ENCODE measurements at places on chromosomes 11 and 22.

GRCh38 chr11:86514453-86514852, 139.8 kb downstream of the CCDC81 start:
- no peak for DNase-seq

- no peak for DNase-seq
These were observed 220.6 kb upstream of the ISX start for GRCh38 chr22:34845391-34845790.

DNA sequence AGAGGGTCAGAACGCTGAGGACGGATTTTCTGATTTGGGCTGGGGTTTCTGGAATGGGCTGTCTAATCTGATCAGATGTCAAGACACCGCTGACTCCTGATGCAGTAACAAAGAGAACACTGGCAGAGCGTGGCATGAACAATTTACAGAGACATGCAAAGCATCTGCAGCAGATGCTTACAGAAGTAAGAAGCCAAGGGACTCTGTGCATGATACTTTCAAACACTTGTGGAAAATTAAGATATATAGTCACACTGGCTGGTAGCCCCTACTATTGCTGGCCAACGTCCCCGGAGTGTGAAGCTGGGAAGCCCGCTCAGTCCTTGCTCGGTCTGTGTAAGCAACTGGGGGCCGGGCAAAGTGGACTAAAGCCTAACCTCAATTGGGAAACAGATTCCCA, 903.7 kb downstream of the BRD1 start:
- peak; percentile 24 for DNase-seq

- DNase-seq: no peak
These were observed 51.8 kb downstream of the SLC22A12 start for GRCh38 chr11:64642871-64643255.

- no peak for DNase-seq
These were observed 18.2 kb upstream of the IGSF9B start for GRCh38 chr11:133974836-133975487.

DNA sequence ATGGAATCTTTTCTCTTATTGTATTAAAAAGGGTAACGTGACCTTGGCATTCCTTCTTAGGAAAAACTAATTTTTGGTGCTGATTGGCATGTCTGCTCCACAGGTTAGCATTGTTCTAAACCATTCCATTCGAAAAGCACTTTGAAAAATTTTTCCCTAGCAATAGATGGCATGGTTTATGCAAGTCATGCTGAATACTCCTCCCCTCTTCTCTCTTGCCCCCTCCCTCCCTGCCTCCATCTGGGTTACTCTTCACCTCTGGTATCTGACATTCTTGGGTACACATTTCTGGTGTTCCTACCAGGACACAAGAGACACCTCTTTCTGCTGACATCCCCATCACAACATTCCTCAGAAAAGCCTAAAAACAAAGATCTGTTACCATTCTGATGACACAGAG, 1.5 kb upstream of the SLC22A25 start:
- no peak for DNase-seq

DNA sequence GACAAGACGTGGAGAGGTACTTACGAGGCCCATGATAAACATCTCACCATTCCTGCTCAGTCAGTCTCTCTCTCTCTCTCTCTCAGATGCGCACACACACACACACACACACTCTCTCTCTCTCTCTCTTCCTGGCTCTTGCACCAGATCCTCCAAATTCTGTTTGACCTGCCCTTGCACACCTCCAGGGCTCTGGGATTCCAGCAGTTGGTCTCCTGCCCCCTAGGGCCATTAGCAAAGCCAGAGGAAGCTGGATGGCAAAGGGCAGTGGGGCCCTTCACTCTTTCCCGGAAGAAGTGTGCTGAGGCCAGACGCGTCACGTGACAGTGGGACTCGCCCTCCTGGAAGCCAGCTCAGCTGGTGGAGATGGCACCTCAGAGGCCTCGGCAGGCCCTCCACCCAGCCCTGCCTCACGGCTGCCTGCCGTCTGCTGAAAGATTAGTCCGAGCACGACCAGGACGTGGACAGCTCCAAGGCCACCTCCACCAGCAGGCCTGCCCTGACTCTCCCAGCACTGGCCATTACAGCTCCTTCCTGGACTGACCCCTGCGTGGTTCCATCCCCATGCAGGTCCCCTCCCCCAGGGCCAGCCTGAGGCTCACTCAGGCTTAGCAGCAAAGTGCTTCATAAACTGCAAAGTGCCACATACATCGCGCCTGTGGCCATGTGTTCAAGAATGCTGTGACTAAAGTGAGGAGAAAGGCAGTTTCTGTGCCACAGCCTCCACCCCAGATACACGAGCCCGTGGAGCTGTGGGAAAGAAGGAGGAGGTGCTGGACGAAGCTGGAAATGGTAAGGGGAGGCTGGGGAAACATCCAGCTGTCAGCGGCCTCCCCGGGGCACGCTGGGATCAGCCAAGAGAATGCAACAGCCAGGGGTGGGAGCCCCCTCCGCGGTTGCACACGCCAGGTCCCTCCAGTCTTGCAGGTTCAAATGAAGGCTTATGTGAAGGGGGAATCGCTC, 3.7 kb downstream of the PDGFB start:
- no peak for DNase-seq

GRCh38 chr22:39661842-39662685, 91.5 kb downstream of the CACNA1I start:
- DNase-seq: peak; percentile 30

GRCh38 chr11:121670266-121670665, 217.5 kb upstream of the SORL1-AS1 start:
- DNase-seq: no peak

DNA sequence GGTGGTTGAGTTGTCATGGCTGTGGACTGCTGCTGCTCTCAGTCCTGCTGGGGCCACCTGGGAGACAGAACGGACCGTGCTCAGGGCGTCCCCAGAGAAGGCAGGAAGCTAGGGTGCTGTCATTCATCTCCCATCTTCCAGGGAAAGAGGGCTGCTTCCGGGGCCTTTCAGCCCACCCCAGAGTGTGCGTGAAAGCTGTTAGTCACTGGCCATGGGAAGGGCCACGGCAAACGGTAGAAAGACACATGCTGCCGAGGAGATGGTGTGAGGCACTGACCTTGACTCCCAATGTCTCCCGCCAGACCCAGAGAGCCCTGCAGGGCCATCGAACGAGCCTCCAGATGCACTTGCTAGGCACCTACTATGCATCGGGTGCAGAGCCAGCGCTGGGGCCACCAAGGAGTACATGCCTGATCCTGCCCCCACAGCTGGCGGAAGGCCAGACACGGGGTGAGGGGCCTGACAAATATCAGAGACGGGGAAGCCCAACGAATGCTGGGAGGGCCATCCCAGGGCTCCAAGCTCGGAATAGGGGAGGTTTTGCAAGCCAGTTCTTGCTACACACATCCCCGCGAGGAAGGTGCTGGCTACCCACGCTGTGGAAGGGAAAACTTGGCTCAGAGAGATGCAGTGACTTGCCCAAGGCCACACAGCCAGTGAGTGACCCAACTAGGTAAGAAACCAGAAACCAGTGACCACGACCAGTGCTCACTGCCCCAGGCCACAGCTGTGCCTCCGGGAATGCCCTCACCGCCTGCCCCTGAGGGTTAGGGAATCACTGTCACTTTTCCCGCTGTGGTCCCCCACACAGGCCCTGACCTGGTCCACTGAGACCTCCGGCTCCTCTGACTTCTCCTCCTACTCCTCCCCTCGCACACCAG, 10.1 kb downstream of the RAC2 start:
- DNase-seq: no peak

GRCh38 chr11:21556926-21557325, 636.0 kb upstream of the ANO5 start:
- peak; percentile 42 for DNase-seq

DNA sequence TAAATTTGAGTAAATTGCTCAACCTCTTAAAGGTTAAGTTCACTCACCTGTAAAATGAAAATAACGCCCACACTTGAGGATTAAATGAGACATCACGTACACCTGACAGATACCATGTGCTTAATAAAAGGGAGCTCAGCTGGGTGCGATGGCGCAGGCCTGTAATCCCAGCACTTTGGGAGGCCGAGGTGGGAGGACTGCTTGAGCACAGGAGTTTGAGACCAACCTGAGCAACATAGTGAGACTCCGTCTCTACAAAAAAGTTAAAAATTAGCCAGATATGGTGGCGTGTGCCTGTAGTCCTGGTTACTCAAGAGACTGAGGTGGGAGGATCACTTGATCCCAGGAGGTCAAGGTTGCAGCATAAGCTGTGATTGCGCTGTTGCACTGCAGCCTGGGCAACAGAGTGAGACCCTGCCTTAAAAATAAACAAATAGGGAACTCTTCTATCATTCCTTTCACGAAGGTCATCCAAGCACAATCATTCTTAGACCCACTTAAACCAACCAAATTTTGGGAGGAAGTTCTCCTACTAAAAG, 134.1 kb downstream of the BBOX1 start:
- peak; percentile 41 for DNase-seq

DNA sequence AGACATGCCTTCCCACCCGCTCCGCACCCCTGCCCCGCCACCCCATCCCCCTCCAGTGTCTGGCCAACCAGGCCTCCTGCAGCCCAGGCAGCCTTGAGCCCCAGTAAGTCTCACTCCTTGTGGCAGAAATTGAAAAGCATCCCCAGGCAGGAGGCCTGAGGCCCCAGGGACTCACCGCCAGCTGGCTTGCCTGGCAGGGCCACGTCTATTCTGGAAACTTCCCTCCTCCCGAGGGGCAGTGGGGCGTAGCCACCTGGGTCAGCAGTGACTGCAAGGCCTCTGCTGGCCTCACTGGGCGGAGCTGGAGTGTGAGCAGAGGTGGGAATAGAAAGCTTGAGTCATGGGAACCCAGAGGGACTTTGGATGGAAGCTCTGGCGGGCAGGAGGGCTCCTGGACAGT, 26.3 kb downstream of the ANO1 start:
- DNase-seq: no peak

- DNase-seq: no peak
These were observed 11.4 kb downstream of the TTLL8 start for GRCh38 chr22:50046481-50047245.

DNA sequence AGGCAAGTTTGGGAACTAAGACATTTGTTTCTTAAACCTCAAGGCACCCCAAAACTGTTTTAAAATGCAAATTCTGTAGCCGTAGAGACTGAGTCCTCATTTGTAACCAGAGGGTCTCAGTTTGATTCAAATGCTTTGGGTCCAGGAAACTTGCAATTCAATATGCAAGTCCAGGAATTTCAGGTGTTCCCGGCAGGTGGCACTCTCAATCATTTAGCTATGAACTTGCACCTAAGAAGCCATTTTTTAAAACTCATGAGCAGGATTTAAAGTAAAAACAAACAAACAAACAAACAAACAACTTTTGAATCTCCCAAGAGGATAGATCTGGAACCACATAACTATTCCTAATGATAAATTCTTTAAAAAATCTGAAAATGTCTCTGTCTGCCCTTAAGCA, 8.7 kb upstream of the ABTB2 start:
- DNase-seq: peak; percentile 3

- DNase-seq: no peak
These were observed at the start of gene KCNJ11 for GRCh38 chr11:17388609-17389210. TSS of gene KCNJ11 (minus strand) at chr11:17388659. CDS start at chr11:17388091, 568 bp downstream.

- DNase-seq: peak; percentile 82
These were observed 1.4 kb downstream of the PLXNB2 start for GRCh38 chr22:50305923-50306566.

DNA sequence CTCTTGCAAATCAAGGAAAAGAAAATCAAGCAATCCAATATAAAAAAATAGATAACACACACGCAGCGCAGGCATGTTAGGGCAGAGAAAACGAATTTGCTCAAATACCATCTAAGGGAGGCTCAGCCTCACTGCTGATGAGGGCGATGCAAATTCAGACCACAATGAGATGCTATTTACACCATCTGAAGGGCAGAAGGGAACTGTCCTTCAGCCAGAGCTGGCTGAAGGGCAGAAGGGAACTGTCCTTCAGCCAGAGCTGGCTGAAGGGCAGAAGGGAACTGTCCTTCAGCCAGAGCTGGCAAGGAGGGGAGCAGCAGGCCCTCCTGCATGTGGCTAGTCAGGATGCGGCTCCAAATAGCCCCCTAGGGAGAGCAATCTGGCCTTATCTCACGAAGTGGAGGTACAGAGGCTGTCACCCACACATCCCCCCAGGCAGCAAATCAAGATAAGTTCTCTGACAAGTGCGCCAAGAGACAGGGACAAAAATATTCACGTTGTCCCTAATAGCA, 7.6 kb upstream of the SLC39A13 start:
- no peak for DNase-seq

GRCh38 chr22:31695423-31695822, 33.4 kb upstream of the PISD start:
- DNase-seq: no peak

DNA sequence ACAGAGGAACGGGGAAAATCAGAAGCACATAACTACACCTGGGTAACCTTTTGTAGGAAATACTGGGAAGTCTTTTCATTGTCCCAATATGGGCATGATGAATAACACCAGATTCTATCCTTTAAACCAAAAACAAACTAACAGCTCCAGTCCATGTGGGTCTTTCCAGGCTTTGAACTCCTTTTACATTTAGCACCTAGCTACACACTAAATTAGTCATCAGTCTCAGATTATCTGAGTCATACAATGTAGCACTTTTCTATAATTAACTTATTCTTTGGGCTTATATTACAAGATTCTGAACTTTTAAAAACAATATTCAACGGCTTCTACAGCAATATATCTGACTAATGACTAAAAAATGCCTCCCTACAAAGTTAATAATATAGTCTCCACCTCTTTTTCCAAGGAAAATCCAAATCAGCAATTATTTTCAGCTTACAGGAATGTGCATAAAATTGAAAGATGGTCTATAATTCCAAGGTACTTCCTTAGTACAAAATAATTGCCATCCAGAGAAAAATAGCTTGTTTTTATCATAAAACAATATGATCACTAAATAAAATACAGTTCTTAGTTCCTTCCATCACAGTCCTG, 26.3 kb downstream of the STK33 start:
- no peak for DNase-seq

DNA sequence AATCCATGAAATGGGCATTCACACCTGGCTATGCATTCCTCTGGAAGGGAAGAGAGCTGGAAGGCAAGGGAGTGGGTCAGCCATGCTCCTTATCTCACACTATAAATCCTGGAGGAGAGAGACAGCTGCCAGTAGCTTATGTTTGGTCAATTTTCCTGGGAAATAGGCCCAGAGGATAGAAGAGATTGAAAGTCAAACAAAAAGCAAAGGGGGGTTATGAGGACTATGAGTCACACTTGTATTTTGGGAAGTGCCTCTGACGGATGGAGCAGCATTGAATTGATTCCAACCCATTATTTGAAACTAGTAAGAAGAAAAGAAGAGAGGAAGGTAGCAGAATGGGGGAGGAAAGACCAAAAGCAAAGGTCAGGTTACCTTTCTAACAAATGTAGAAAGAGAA, 25.0 kb downstream of the SNX19 start:
- DNase-seq: no peak

DNA sequence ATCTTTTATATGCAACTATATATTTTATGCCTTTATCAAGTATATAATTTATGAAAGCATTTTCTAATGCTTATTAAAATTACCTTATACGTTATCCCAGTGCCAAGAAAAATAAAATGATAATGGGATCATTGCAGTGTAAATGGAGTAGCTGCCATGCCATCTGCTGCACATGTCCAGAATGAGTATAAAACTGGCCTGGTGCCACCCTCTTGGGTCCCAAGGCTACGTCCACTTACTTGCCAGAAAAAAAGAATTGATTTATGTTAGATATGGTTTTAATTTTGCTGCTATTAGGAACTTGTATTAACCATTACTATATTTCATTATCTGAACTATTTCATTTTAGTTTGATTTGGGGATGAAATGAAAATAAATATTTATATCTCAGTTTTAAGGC, 1127.1 kb upstream of the CNTN5 start:
- DNase-seq: no peak
